ENCODE measurements at places on chromosomes 4 and X. TPM values are rescaled to one million over a fixed set of nuclear protein-coding genes. Genes with fewer than 3 reads are reported as not detected.

The NAAA gene
- total RNA-seq, result 15.0 TPM

GRCh38 chrX:40291553-40291952, 193.8 kb upstream of the BCOR start:
- H3K36me3 ChIP-seq, result no peaks in the 10 kb centered on the region
- no peaks in the 10 kb centered on the region for H3K27me3 ChIP-seq
- DNase-seq, result no peak
- H3K4me1 ChIP-seq, result no peaks in the 10 kb centered on the region

The HMX1 gene
- 3.5 TPM for total RNA-seq

DNA sequence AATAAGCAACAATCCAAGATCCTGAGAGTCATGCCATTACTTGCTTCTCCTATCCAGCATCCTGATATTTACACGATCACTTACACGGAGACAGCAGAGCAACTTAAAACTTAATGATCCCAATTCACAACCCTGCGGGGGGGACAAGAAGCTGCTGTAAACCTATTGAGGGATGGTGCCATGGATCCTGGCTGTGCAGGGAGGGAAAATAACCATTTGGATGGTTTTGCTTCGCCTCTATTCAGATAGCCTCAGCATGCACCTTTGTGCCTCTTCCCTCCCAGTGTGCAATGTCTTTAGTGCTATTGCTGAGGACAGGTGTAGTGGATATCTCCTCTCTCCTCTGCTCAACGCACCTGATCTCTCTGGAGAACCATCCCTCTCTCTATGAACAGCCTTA, 89.7 kb upstream of the PPARGC1A start:
- peaks cover 6% of the 10 kb centered on the region for H3K4me1 ChIP-seq
- no peak for DNase-seq
- no peak overlapping the region for H3K27ac ChIP-seq
- H3K36me3 ChIP-seq, result no peaks in the 10 kb centered on the region
- H3K4me3 ChIP-seq, result no peak overlapping the region

DNA sequence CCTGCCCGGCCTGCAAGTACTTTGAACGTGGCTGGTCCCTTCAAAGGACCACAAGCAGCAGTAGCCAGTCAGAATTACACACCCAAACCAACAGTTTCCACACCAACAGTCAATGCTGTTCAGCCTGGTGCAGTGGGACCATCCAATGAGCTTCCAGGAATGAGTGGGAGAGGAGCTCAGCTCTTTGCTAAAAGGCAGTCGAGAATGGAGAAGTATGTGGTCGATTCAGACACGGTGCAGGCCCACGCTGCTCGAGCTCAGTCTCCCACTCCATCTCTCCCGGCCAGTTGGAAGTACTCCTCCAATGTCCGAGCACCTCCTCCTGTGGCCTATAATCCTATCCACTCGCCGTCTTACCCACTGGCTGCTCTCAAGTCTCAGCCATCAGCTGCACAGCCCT, 104.4 kb upstream of the MYOZ2 start:
- no peak for DNase-seq
- H3K4me3 ChIP-seq, result no peak overlapping the region
- H3K36me3 ChIP-seq, result no peaks in the 10 kb centered on the region

Measured in osteocyte (in vitro differentiated cells).